ENCODE measurements at places on chromosomes 11 and 22.

DNA sequence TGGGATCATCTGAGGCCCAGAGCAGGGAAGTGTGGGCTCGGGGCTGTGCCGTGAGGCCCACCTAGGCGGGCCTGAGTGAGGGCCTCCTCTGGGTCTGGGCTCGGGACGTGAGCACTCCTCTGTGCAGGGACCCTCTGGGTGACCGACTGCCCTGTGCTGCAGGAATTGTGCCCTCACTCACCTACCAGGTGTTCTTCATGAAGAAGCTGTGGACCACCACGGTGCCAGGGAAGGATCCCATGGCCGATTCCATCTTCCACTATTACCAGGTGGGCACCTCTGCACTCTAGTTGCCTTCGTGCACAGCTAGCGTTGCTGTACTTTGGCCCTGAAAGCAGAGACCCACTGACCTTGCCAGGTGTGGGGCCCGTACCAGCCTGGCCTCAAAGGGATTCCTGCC lies 80.5 kb downstream of the MYO7A start:
- DNase-seq, result no peak

GRCh38 chr22:26848244-26848920 lies 191.0 kb downstream of the MIAT start:
- DNase-seq, result no peak

GRCh38 chr11:40285558-40285957 lies 1173.9 kb downstream of the LRRC4C start:
- DNase-seq, result no peak

DNA sequence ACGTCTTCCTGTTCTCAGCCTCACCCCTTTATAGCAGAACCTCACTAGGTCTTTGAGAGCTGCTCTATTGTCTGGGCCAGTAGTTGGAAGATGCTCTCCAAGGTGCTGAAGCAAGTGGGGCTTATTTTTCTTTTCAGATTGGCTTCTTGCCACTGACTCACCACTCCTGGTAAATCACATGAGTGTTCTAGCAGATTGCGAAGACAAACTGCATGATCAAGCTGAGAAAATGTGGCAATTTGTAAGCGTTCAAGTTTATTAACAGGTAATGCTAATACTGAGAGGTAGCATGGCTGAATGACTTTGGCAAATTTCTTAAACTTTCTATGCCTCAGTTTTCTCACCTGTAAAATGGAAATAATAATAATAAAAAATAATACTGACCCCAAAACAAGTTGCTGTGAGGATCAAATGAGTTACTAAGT lies 59.2 kb downstream of the CACNG2 start:
- no peak for DNase-seq

- no peak for DNase-seq
These were observed 117.1 kb downstream of the KCNQ1 start for GRCh38 chr11:2561696-2562581.

DNA sequence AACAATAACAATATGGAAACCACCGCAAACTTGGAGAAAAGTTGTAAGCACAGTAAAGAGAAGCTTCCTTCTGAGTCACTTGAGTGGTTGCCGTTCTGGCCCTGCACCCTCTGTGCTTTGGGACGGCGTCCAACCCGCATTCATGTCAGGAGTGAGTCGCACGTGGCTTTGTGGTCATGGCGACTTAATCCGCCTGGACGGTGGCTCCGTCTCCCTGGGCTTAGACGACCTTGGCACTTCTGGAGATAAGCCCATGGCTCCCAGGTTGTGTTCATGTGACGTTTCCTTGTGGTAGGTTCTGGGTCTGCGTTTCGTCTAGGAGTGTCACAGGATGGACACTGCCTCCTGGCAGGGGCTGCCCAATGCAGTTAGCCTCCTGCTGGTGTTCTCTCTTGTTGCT lies 40.5 kb downstream of the TPCN2 start:
- DNase-seq, result no peak

GRCh38 chr11:57219021-57219627 lies 17.9 kb downstream of the APLNR start:
- DNase-seq, result no peak

DNA sequence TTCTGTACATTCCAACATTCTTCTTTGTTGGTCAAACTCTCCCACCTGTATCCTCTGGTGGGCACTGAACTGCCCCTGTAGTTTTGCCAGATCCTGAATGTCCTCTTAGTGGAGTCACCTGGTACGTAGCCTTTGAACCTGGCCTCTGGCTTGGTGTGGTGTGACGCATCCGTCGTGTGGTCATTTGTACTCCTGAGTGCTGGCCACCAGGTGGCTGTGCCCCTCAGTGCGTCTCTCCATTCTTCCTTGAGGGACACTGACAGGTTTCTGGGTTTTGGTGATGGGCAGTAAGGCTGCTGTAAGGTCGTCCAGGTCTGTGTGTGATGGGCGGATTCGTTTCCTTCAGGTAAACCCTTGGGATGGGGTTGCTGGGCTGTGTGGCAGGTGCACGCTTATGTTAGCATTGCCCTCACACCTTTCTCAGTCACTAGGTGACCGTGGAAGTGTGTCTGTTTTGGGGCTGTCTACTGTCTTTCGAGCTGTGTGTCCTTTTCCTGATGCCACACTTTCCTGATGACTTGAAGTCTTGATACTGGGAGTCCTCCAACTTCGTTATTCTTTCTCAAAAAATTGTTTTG lies 13.6 kb upstream of the RANBP1 start:
- DNase-seq, result no peak

- DNase-seq, result no peak
These were observed 7.7 kb upstream of the MMP12 start for GRCh38 chr11:102882389-102883024.

DNA sequence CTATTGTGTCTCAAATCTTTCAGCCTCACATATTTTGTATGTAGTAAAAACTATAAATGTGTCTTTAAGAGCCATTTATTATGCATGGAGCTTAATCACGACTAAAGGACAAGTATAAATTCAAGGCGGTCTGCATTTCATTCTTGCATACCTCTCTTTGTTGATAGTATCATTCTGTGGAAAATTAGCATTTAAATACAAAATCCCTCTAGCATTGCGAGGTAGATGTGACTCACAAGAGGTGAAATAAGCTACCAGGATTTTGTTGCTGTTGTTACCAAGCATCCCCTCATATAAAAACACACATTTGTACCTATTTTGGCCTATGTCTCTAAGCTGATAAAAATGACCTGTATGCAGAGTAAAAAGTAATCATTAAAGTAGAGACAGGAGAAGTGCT lies 537.4 kb upstream of the LUZP2 start:
- no peak for DNase-seq

GRCh38 chr22:44482776-44483175 lies 15.3 kb downstream of the RTL6 start:
- no peak for DNase-seq

DNA sequence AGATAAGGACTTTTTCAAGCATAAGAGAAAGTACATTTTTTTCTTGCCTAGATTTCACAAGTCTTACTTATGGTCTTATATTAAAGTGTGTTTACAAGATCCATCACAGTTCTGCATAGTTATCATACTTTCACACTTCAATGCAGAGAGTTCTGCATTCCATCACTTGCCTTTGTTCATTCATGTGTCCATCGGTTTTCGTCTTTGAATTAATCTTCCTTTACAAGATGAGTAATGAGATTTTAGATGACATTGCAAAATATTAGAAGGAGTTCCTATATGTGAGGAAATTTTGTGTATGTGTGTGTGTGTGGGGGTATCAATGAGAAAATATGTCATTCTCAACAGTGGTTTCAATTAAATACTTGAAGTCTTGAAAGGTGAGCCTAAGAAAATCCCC lies 98.1 kb upstream of the GUCY1A2 start:
- DNase-seq, result no peak

GRCh38 chr22:27576815-27577573 lies 224.6 kb downstream of the MN1 start:
- DNase-seq, result no peak

GRCh38 chr11:69010361-69010891 lies 2.6 kb downstream of the MRGPRF start:
- DNase-seq, result no peak

DNA sequence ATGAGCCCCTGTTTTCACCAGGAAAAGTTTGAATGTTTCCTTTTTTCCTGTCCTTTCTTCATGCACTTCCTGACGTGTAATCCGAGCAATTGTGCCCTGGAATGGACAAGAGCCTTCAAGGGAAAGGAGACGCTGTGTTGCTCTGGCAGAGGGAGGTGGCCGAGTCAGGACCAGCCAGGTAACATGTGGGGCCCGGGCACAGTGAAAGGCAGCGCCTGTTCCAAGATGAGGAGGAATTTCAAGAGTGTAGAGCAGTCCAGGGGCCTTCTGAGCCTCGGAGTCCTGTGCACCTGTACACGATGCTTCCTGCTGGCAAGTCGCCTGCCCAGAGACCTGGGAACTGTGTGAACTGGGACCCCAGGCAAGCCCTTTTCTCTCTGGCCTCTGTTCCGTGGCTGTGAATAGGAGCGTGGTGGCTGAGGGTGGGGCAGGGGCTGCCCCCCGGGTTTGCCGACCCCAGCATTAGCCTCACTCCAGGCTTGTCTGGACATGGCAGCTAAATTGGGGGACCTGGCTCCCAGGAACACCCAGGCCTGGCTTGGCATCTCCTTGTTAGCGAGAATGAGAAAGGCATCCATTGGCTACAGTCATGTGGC lies 92.0 kb downstream of the MYEOV start:
- DNase-seq, result no peak

DNA sequence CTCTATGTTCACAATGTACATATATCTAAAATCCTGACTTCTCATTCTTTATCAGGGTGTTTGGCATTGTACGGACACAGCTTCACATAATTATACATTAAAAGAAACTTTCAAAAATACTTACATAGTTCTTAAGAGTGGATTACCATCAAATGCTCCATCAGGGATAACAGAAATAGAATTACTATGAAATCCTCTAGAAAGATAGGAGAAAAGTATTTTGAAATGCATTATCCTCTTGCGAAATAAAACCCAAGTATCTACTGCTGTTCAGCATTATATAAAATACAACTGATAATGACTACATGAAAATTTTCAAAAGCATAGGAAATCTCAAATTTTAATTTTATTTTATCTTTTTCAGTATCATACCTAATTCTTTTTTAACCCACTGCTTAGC lies 17.8 kb upstream of the CCDC34 start:
- DNase-seq, result no peak

- no peak for DNase-seq
These were observed 23.9 kb downstream of the NEFH start for GRCh38 chr22:29503811-29504372.

- DNase-seq, result no peak
These were observed 32.3 kb downstream of the MTMR2 start for GRCh38 chr11:95891423-95892170.

GRCh38 chr22:36885474-36885873 lies 24.7 kb downstream of the NCF4 start:
- no peak for DNase-seq

Measured in stimulated activated CD4-positive, alpha-beta T cell treated with anti-CD3 and anti-CD28 coated beads, TNF-alpha, amount 100 ng/mL, for 4 hours (primary cell).